H7 (cell line): ENCODE measurements at places on chromosomes 7 and 10.

- no peak for DNase-seq
Observed at GRCh38 chr10:44010873-44011602, 362.4 kb upstream of the ZNF32 start.

DNA sequence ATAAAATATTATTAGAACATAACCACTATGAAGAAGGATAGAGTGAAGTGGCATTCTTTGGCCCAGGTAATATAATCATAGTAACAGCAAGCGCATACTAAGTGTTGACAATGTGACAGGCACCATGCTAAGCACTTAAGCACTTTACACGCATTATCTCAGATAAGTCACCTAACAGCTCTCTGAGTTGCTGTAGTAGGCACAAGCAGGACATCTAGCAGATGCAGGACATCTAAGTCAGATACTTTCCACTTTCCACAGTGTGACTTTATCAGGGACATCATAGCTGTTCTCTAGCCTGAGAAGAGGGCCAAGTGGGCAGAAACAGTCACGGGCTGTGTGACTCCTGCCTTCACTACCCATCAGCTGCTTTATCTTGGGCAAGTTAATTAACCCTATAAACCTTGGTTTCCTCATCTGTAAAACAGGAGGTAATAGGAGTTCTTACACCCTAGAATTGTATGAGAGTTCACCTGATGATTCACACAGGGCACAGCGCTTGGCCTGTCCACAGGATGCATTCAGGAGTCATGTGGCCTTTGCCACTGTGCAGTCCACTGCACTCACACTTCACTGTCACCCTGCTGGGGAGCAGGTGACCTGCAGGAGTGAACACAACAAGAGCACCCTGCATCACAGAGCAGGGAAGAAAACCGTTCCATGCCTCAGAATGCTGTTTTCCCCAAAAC, 12.5 kb downstream of the LIPA start:
- DNase-seq, result no peak

DNA sequence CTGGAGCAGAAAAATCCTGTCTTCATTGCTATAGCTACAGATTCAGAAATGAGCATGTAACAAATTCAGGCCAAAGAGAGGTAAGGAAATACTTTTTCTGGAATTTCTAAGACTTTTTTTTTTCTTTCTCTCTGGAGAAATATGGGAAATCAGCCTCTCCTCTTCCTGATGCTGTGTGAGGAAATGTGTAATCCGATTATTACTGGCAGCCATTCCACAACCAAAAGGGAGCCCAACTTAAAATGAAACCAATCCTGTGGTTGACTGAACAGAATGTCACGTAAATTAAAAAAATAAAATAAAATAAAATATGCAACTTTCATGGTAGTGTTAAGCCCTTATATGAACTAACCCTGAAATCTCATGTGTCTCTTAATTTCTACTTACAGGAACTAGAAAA, 10.7 kb upstream of the POT1 start:
- DNase-seq, result no peak

GRCh38 chr7:142391191-142391992, 133.5 kb upstream of the PRSS58 start:
- peak; percentile 69 for DNase-seq

- peak; percentile 89 for DNase-seq
Observed at GRCh38 chr10:43221419-43222209, 45.3 kb downstream of the RASGEF1A start.

DNA sequence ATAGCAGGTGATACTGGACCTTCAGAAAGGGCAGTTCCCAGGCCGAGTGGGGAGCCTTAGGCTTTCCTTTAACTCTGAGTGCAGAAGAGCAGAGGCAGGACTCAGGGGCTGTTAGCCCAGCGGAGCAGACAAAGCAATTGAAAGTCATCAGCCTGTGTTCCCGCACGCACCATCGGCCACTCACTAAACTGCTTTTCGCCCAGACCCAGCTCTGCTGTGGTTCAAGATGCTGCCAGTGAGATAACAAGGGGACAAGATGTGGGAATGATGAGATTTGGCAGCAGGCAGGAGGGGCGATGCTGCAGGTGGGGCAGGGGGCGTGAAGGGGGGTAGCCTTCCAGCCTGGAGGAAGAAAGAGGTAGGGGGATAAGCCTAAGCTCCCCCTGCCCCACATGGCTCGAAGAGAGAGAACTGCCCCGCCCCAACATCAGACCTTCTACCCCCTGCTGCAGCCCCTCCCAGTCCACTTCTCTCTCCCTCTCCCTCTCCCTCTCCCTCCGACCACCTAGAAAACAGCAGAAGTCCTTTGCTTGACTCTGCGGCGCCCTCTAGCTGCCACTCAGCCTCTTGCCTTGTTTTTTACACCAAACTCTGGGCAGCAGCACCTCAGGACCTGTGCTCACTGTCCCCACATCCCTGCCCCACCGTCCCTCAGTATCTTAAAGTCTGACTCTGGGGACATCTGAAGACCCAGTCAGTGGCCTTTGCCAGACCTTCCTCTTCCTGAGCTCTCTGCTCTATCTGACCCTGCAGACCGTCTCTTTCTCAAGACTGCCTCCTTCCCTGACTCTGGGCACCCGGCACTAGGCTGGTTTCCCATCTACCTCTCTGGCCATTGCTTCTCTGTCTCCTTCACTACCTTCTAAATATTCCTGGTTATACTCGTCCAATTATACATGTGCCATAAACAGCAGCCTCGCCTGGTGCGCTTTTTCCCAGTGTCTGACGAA, 110.5 kb downstream of the C10orf105 start:
- peak; percentile 90 for DNase-seq

DNA sequence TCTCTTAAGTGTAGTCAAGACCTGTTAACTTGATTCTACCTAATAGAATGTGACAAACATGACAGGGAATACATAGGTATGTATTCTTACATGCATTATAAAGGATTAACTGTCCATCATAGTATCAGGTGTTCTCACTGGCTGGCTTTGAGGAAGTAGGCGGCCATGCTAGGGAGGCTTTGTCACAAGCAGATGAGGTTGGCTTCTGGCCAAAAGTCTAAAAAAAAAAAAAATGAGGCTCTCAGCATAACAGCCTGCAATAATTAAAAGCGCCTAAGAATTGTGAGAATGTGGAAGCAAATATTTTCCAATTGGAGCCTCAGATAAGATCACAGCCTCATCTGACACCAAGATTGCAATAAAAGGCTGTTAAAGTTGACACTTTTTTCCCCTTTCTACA, 1256.8 kb upstream of the SORCS1 start:
- DNase-seq, result no peak

DNA sequence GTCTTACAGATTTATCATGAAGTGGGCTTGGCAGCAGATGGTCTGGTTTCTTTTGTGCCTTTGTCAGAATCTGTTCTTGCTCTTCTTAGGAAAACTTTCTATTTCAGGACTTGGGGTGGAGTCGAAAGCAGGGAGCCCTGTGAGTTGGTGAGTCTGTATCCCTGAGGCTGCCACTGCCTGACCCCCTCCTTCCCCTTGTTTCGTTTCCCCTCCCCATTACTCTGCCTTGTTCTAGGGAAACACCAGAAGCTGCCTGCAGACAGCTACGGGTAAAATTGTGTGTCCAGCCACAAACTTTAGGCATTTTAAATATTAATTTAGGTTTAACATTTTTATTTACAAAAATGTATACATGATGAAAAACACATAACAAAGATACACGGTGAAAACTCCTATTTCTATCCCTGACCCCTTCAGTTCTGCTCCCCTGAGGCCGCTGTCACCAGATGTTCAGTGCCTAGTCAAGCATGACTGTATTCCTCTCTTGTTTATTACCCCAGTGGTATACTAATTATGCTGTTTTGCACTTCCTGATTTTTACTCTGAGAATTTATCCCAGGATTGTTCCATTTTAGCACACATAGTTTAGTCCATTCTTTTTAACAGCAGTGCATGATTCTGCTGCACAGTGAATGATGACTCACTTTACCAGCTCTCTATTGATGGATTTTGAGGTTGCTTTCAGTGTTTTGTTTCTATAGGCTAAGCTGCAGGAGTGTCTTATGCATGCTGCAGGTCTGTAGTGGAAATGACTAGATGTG, 9.1 kb downstream of the TSPAN14 start:
- DNase-seq, result no peak

- DNase-seq, result no peak
Observed at GRCh38 chr10:128137877-128138276, 11.7 kb upstream of the MKI67 start.

- DNase-seq, result no peak
Observed at GRCh38 chr7:101674439-101674838, 45.3 kb upstream of the MYL10 start.

GRCh38 chr7:122298131-122298530, 6.4 kb downstream of the FEZF1 start:
- no peak for DNase-seq

- DNase-seq, result no peak
Observed at GRCh38 chr7:26658389-26659084, 205.9 kb downstream of the SKAP2 start.

DNA sequence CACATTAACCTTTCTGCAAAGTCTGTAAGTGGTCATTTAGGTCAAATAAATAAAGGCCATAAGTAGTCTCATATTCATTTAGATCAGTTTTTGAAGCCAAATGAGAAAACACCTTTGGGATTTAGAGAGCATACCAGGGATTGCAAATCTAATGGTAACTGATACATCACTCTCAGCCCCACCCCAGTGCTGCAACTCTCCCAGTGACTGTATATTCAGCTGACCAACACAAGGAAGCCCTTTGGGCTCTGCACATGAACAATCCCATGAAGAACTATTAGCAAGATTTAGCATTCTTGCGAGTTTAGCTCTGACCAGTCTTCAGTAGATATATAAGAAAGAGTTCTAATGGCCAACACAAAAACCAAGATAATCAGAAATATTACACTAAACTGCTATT, 252.3 kb downstream of the CSTF2T start:
- no peak for DNase-seq

DNA sequence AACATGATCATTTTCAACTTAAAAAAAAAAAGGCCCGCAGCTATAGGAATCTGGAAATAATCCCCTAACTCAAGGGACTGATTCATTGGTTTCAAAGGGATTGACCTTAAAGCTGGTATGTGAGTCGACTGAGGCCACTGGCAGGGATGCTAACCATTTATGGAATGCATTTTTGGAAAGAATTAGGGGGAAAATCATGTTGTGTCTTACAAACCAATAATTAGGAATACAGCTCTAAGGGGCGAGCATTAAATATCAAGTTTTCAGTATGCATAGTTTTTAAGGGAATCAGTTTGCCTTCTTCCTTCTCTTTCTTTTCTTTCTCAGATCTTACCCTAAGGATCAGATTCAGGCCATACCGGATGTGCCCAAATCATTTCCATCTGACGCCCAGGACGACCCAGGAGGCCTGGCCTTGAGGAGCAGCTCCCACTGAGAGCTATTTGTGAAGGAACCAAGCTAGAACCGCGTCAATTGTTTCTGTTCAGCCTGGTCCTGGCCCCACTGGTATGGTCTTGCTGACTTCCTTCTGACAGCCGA, 48.7 kb downstream of the BPGM start:
- DNase-seq, result no peak

GRCh38 chr10:12594448-12594944, 245.1 kb downstream of the CAMK1D start:
- DNase-seq, result no peak

DNA sequence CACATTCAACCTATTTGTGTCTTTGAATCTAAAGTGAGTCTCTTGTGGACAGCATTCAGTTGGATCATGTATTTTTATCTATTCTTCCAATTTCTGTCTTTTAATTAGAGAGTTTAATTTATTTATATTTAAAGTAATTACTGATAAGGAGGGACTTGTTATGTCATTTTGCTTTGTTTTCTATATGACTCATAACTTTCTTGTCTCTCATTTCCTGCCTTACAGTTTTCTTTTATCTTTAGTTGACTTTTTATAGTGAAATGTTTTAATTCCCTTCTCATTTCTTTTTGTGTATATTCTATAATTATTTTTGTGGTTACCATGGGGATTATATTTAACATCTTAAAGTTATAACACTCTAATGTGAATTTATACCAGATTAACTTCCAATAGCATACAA, 7.3 kb upstream of the ZNF518A start:
- no peak for DNase-seq

DNA sequence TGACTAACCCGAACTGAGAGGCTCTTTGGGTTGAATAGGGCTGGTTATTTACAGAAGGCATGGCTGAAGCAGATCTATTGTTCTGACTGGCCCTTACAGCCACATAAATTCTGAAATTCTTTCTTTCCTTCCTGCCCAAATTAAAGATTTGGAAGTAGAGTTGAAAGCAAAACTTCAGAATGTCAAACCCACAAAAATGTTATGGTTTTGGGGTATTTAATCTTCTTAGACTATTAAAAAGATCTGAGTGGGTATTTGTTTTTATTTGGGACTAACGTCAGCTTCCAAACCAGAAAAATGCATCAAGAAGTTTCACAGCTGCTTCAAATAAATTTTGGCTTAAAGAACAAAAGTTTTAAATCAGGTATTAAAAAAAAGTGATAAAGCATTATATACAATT, 124.5 kb downstream of the AHR start:
- no peak for DNase-seq

DNA sequence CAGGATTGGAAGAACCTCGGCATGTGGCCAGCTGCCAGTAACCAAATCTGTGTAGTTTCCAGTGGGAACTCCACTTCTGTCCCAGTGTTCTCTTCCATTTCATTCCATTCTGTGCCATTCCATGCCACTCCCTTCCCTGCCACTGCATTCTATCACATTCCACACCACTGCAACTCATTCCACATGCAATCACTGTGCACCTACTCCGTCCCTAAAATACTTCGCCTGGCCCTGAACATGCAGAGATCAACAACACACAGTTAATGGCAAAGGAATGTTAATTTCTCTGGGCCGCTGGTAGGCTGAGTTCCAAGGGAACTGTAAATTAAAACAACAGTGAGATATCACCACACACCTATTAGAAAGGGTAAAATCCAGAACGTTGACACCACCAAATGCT, 64.8 kb downstream of the AKR1B1 start:
- DNase-seq, result no peak

GRCh38 chr10:92081641-92082040, 158.1 kb downstream of the BTAF1 start:
- no peak for DNase-seq

DNA sequence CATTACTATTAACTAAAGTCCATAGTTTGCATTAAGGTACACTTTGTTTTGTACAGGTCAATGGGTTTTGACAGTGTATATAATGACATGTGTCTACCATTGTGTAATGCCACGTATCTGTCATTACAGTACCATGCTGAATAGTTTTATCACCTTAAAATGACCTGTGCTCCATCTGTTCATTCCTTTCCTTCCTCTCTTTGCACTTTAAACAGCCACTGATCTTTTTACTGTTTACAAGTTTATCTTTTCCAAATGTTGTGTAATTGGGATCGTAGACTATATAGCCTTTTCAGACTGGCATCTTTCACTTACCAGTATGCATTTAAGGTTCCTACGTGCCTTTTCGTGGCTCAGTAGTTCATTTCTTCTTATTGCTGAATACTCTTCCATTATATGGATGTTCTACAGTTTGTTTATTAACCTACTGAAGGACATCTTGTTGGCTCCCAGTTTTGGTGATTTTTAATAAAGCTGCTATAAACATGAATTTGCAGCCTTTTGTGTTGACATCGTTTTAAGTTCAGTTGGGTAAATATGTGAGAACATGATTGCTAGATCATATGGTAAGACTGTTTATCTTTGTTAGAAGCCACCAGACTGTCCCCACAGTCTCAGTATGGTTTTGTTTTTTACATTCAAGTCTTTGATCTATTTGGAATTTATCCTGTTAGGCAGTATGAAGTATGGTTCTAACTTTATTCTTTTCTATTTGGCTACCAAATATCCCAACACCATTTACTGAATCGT, 24.7 kb downstream of the STAM start:
- no peak for DNase-seq
